Glomerular endothelial cell (primary cell): ENCODE measurements at places on chromosomes 13 and 19. TPM values are rescaled to one million over a fixed set of nuclear protein-coding genes. Genes with fewer than 3 reads are reported as not detected.

GRCh38 chr13:29479716-29480492 lies 115.6 kb downstream of the SLC7A1 start:
- DNase-seq: no peak

Gene ZNF507
- 9.3 and 16.1 TPM in 2 replicates for total RNA-seq

Gene CACNA1A
- 0.34 and 0.58 TPM in 2 replicates for total RNA-seq

- no peak for DNase-seq
These were observed 63.9 kb upstream of the DOCK9 start for GRCh38 chr13:99041788-99042187.

GRCh38 chr13:109568339-109568818 lies 218.0 kb downstream of the IRS2 start:
- DNase-seq: no peak

Gene CLASRP
- total RNA-seq: 42.7 and 43.3 TPM in 2 replicates

GRCh38 chr13:34941436-34941834 lies 635 bp upstream of the NBEA start:
- no peak for DNase-seq

DNA sequence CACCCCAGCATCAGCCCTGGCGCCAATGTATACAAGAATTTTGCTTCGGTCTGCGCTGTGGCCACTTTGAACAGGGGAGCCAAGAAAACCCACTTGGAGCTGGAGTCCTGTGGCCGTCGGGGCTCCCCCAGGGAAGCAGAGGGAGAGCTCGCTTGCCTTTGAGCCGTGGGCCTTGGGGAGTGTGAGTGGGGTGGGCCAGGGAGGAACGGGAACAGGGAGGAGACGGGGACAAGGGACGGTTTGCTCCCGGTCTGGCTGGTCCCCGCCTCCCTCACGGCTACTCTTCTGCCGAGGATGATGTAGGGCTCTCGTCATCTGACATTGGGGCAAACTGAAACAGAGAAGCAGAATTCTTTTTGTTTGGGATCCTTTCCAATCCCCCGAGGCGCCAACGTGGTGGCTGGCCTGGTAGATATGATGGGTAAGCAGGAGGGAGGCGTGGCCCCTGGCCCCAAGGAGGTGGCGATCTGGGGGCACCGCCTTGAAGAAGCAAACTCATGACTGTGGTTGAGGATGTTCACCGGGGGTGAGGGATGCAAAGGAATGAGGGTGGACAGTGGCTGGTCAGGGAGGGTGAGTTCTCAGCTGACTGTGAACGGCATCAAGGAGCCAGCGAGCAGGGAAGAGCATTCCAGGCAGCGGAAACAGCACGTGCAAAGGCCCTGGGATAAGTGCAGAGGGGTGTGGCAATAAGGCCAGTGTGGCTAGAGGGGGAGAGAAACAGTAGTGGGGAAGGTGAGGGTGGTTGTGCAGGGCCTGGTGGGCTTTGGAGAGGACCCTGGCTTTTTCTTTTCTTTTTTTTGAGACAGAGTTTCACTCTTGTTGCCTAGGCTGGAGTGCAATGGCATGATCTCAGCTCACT lies 10.9 kb upstream of the SPC24 start:
- no peak for DNase-seq

DNA sequence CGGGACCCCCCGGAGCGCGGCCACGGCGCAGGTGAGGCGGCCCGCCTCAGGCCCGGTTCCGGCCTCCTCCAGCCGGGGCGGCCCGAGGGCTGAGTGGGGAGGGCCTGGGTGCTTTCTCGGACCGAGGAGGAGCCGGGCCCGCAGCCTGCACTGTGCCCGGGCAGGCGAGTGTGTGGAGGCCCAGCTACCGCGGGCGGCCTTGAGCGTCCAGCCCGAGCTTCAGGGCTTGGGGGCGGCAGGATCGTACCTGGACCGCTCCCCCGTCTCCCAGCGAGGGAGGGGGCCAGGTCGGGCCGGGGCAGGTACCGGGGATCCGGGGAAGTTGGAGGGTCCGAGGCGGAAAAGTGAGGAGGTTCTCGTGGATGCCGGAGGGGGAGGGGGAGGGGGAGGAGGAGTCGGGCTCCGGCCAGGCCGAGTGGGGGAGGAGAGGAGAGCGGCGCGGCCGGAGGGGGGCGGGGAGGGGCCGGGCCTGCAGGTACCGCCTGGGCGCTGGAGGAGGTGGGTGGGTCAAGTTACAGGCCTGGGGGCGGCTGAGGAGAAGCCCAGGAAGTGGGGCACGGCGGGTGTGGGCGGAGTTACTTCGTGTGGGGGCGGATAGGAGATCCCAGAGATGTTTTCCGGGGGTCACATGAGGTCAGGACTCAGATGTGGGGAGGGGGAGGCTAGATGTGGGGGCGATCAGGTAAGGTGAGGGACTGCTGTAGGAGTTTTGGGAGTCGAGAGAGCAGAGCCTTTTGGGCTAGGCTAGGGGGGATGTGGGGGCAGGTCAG lies 545 bp downstream of the NACC1 start:
- DNase-seq: no peak
